ENCODE measurements at places on chromosomes 11 and 22. TPM values are rescaled to one million over a fixed set of nuclear protein-coding genes. Genes with fewer than 3 reads are reported as not detected.

DNA sequence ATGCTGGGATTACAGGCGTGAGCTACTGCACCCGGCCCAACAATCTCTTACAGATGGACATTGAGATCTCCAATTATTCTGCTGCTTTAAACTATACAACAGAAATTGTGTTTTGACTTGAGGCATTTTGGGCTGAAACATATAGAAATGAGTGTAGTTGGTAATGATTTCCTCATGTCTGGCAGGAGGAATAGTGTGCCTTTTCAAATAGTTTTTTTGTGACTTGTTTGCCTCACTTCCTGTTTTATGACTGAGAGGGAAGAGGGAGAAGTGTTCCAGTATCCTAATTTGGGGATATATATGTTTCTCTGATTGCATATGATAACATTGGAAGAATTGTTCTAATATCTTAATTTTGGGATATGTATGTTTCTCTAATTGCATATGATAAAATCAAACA lies 40.2 kb downstream of the EP300 start:
- DNase-seq: no peak

- peak; percentile 52 for DNase-seq
Observed at GRCh38 chr11:112023104-112023503, 2.1 kb upstream of the DLAT start.

- DNase-seq: peak; percentile 59
Observed at GRCh38 chr11:122754553-122755322, 83.6 kb upstream of the CRTAM start.

The MS4A6A gene
- total RNA-seq: not detected

The RIBC2 gene
- 14.9 TPM for total RNA-seq

The ABCG4 gene
- 0.33 TPM for total RNA-seq

Measured in A673 (cell line).